ENCODE measurements at places on chromosomes 3 and 15.

DNA sequence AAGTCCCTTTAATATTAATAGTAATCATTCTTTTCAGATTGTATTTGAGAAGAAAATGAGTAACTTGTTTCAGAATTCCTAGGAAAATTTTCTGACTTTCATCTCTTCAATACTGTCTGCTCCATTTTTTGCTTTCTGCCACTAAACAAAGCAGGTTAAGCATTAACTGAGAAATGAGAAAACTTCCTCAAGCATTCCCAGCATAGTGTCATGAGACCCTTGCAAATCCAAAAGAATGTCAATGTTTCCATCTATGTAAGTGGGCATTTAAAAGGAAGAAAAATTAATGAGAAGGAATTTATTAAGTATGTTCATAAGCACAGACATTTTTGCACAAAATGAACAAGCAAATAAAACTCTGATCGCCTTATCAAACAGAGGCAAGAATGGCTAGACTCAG lies 148.0 kb upstream of the STRIT1 start:
- DNase-seq: no peak

DNA sequence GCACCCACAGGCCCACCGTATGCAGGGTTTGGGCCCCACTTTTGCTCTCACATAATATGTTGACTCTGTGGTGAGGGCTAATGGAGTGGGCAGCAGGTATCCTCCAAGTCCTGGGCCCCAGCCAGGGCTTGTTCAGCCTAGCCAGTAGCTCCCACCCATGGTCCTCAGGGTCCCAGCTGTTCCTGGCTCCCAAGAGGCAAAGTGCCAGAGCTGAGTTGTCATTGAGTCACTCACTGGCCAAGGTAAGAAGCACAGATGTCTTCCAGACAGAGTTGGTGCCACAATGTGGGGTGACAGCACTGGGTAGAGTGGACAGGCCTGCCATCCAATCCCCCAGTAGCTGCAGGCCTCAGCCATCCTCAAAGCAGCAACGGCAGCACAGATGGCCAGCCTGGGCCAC lies 4.3 kb downstream of the SHF start:
- no peak for DNase-seq

GRCh38 chr3:108301695-108302404 lies 5.5 kb downstream of the HHLA2 start:
- no peak for DNase-seq

GRCh38 chr3:48503401-48504050 lies 448 bp downstream of the SHISA5 start:
- no peak for DNase-seq

GRCh38 chr3:152909180-152909883 lies 74.4 kb downstream of the P2RY1 start:
- DNase-seq: no peak

- no peak for DNase-seq
Measured at GRCh38 chr3:27079427-27080257, 289.5 kb downstream of the NEK10 start.

DNA sequence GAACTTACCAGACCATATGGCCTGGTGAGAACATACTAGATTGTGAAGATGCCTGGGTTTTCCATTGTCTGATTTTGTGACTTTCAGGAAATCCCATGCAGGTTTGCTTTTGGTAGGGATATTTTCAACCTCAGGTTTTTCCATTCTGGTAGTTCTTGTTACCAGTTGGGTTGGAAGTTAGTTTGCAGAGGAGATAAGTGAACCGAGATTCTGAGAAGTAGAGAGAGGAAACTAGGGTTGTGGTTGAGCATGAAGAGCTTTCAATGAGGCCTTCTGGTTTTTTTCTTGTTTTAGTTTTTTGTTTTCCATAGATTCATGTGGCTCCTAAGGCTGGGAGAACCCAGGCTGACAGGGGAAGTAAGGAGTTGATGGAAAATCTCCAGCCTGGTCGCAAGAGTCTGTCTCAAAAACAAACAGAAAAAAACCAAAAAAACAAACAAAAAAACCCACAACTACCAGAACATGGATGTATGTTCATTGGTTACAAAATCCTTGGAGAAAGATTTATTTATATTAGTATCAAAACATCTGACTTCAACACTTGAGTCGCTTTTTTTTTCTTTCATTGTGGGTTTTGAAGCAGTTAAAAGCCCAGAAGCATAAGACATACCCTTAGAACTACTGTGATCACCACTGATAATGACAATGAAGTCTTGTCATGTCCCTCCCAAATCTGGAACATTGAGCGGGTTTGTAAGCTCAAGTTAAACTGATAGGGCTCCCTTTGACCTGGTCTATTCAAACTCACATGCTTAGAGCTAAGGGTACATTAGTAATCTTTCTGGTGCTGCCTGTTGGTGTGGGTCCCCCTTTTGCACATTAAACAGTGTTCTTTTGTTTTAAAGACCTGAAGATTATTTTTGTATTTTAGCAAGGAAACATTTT lies 3.2 kb downstream of the GPR171 start:
- no peak for DNase-seq

GRCh38 chr3:68018275-68018674 lies 363.9 kb upstream of the SUCLG2 start:
- DNase-seq: no peak

- no peak for DNase-seq
Measured at GRCh38 chr3:138842483-138843188, 7.9 kb upstream of the PIK3CB start.

DNA sequence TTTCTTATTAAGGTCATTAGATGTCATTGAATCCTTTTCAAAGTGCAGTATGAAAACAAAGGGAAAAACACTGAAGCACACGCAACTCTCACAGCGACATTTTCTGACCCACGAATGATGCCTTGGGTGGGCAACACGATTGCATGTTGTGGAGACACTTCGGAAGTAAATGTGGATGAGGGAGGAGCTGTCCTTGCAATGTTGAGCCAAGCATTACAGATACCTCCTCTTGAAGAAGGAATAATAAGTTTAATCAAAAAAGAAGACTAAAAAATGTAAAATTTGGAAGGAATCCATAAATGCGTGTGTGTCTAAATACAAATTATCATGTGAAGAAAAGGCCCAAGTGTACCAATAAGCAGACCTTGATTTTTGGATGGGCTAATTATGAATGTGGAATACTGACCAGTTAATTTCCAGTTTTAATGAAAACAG lies 16.9 kb downstream of the THBS1 start:
- no peak for DNase-seq

- DNase-seq: no peak
Measured at GRCh38 chr3:89402051-89402450, 294.6 kb downstream of the EPHA3 start.

DNA sequence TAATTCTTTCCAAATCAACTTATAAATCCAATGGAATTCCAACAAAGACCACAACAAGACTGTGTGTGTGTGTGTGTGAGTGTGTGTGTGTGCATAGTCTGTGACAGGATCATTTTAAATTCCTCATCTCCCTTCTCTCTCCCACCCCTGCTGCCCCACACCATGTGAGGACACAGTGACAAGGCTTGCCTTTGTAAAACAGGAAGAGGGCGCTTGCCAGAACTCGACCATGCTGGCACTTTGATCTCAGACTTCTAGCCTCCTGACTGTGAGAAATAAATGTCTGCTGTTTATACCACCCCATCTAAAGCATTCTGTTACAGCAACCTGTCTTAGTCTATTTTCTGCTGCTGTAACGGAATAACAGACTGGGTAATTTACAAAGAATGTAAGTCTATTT lies 99.1 kb downstream of the NSMCE3 start:
- no peak for DNase-seq

- DNase-seq: no peak
Measured at GRCh38 chr3:194095464-194095863, 40.5 kb upstream of the HES1 start.

DNA sequence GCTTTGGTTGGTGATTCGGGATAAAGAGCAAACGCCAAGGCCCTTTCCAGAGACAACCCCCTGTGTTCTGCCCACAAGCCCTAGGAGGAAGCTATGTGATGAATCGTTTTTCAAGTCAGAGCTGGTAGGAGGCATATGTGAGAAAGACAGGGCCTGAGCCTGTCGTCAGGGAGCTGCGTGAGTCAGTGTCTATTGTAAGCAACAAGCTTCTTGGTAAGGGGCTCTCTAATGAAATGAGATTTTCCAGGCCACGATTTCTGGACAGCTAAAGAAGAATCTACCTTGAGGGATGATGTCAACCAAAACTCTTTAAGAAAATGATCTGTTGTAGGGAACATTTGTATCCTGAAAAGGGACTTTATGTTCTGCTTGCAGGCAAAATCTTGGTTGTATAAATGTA lies 318.9 kb upstream of the IL12A start:
- no peak for DNase-seq

DNA sequence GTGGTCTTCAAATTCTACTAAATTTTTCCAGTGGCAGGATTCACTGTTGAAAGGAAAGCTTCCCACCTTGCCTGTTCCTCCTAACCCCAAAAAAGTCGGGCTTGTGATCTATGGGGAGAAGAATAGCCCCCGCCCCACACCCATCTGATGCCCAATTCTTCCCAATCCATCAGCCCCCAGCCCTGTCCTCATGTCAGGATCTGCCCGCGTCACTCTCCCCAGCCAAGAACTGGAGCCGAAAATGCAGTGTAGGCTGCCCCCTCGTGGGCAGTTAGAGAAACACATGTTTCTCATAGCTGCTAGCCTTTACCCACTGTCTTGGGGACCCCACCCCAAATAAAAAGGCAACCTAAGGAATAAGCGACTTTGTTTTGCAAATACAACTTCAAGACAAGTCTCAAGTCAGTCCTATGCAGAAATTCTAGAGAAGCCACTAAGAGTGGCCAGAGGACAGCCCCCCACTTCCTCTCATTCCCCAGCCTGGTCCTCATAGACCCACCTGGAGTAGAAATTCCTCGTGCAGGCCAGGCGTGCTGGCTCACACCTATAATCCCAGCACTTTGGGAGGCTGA lies 13.0 kb upstream of the CSK start:
- DNase-seq: no peak

GRCh38 chr3:153144779-153145178 lies 17.2 kb upstream of the RAP2B start:
- DNase-seq: no peak

GRCh38 chr3:49869525-49870126 lies at the start of gene CAMKV:
CAMKV (minus strand) TSS chr3:49869906; CDS start chr3:49862388, 7,518 bp downstream.
- no peak for DNase-seq

- DNase-seq: no peak
Measured at GRCh38 chr15:71691081-71691457, 119.3 kb upstream of the NR2E3 start.

DNA sequence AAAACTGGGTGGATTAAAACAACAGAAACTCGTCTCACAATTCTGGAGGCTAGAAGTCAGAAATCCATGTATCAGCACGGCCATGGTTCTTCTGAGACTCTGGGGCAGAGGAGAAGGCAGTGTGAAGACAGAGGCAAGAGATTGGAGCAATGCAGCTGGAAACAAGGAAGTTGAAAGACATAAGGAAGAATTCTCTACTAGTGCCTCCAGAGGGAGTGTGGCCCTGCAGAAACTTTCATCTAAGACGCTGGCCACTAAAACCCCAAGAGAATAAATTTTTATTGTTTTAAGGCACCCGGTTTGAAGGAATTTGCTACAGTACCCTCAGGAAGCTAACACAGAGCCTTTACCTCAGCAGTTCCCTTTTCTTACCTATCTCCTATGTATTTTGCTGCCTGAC lies 1012.2 kb upstream of the CADM2 start:
- no peak for DNase-seq

DNA sequence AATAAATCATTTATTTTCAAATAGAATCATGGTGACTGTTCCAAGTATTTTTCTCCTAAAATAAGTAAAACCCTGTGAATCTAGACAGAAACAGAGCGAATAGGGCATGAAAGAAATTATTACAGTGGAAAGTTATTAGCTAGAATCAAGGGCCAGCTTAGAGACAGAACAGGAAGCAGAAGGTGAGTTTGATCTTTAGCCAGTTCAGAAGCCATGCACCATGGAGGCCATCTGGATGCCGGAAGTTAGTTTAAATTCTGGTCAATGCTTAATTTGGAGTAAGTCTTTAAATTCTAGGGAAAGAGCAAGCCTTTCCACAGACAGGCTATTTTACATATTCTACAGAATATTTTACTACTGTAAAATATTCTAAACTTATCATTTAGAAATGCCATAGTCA lies 574.8 kb downstream of the CADM2 start:
- no peak for DNase-seq

GRCh38 chr3:159187232-159187631 lies 385.4 kb downstream of the MFSD1 start:
- no peak for DNase-seq

GRCh38 chr3:149603126-149604074 lies 54.4 kb downstream of the WWTR1 start:
- no peak for DNase-seq

DNA sequence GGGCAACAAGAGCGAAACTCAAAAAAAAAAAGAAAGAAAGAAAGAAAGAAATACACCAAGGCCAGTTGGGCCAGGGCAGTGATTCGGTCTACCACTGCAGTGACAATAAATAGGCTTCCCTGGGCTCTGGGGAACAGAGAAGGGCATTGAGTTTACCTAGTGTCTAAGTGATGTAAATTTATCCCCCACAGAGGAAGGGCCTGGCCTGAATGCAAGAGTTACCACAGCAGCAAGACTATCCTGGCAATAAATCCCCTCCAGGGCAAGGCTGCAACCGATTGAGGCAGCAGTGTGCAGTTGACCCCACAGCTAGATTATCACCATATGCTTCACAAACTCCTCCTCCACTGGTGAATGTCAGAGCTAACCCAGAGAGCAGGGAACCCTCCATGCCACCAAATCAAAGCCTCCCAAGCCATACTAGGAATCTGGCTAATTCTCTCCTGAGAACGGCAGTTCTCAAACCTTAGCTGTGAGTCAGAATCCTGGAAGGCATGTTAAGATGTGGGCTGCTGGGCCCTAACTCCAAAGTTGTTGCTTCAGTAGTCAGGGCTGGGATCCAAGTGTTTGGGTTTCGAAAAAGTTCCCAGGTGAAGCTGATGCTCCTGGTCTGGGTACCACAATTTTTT lies 64.3 kb upstream of the GATM start:
- no peak for DNase-seq

- DNase-seq: no peak
Measured at GRCh38 chr3:73029321-73029796, 32.1 kb upstream of the EBLN2 start.

DNA sequence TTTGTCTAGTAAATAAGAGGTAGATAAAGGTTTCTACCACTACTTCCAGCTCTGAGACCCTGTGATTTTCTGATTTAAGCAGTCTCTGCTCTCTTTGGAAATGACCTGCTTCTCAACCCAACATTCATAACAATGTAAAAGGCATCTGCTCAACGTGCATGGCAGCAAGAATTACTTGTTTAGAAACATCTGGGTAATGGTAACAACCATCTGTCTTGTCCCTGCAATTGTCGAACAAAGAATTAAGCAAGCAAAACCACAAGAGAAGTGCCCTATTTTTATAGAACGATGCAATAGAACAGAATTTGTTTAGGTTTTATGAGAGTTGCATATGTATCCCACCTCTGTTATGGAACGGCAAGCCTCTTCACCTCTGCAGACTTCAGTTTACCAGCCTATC lies 7.1 kb upstream of the FSIP1 start:
- DNase-seq: no peak
